ENCODE measurements at places on chromosomes 7 and 10. TPM values are rescaled to one million over a fixed set of nuclear protein-coding genes. Genes with fewer than 3 reads are reported as not detected.

GRCh38 chr10:88810196-88810961 lies 7.8 kb downstream of the LIPM start:
- no peak for DNase-seq

- DNase-seq, result no peak
Observed at GRCh38 chr7:27112955-27113949, 10.8 kb upstream of the HOXA2 start.

DNA sequence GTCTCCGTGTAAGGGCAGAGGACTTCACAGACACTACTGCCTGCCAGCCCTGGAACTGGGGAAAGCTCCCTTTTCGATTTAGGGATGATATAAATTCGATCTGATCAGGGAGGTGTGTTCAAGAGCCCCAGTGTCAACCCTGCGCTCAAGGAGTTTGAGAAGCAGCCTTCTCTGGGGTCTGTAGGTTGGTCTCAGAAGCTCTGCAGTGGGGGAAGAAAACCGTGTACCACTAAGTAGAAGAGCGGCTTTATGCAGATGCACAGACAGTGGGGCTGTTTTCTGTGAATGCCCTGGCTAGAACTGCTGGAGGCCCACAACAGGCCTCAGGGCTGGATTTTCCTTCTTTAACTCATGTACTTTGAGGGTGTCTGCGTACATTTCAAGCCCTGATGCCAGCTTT lies 6.3 kb upstream of the TBX20 start:
- no peak for DNase-seq

DNA sequence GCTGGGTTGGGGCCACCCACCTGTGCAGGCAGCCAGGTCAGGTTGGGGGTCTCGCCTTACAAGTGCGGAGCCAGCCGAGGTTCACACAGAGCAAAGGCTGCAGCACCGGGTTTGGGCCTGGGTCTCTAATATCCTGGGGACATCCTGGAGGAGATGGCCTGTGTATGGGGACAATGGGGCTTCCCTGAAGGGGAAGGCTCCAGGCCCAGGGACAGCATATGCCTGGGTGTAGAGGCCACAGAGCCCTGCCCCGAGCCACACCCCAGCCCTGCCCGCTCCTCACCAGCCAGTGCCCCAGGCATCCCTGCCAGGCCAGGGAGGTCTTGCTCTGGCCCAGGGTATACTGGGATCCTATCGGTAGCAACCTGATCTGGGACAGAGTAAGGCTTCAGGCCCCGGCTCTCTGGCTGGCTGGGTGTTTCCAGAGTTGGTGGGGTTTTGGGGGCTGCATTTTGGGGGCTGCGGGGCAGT lies 9.1 kb downstream of the TTYH3 start:
- no peak for DNase-seq

DNA sequence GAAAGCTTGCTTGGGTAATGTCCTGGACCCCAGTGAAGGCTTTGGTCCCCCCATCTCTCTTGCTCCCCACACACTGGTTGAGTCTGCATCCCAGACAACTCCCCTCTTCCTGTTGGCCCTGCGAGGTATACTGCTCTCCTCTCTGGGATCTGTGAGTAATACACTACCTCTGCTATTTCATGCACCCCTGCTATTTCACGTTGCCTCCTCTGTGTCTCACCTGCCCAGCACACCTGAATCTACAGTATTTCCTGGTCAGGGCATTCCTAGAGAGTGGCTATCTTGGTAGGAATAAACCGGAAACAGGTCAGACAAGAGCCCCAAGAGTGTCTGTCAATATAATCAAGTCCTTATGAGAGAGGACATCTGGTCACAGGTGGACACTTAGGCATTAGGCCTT lies 114.3 kb upstream of the ODAD2 start:
- no peak for DNase-seq

GRCh38 chr7:69365651-69366192 lies 232.6 kb upstream of the AUTS2 start:
- no peak for DNase-seq

DNA sequence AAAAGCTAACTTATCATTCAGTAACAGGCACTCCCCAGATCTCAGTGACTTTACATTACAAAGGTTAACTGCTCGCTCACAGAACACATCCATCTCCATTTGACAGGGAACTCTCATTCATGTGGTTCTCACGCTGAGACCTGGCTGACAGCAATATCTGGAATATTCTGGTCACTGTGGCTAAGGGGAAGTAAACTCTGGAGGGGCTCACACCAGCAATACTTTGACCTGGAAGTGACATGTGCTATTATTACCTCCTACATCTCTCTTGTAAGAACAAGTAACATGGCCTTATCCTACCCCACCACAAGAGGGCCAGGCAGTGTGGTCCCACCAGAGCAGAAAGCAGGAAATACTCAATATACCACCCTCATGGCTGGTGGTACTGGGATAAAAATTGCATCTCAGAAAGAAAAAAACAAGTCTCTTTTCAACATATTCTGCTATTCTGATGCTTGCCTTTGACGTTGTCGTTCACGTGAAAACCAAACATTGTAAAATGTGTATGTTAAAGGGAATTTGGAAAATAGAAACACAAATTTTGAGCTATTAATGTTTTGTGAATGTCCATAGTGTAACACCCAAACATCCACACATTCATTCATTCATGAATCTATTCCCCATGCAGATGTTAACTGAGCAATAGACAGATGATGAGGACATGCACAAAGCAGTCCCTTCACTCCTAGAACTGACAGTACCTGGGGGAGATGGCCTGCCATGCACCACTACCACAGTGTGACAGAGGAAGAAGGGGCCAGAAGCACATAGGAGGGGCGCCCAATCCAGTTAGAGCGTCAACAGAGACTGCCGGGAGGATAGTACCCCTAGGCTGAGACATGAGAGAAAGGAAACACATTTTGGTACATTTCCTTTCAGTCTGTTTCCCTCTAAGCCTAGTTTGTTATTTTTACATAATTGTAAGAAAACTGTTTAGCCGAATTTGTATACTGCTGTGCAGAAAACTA lies 166.0 kb upstream of the SP4 start:
- no peak for DNase-seq

GRCh38 chr10:13268841-13269240 lies 31.0 kb downstream of the PHYH start:
- DNase-seq, result no peak

- no peak for DNase-seq
Observed at GRCh38 chr7:102426268-102427018, 6.9 kb upstream of the ORAI2 start.

DNA sequence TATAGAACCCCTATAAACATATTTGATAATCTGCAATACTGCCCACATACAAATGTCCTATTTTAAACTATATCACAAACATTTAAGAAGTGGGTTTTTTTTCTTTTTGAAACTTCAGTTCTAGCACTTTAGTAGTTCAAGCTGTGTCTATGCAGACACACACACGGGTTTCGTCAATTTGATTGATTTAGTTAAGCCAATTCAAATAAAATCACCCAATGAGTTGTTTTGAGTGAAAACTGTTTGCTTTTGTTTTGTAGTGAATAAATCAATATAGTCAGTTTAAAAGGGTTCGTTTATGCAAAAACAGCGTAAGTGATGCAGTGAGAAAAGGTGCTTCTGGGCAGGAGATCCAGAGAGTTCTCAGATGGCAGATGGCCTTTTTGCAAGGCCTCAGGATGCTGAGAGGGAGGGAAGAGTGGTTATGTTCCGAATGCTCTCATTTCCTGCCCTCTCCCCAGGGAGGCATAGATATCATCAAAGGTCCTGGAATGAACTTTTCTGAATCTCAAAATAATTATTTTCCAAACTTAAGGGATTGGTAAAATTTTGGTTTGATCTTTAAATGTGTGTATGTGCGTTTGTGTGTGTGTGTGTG lies 102.7 kb downstream of the AGMO start:
- DNase-seq, result no peak

DNA sequence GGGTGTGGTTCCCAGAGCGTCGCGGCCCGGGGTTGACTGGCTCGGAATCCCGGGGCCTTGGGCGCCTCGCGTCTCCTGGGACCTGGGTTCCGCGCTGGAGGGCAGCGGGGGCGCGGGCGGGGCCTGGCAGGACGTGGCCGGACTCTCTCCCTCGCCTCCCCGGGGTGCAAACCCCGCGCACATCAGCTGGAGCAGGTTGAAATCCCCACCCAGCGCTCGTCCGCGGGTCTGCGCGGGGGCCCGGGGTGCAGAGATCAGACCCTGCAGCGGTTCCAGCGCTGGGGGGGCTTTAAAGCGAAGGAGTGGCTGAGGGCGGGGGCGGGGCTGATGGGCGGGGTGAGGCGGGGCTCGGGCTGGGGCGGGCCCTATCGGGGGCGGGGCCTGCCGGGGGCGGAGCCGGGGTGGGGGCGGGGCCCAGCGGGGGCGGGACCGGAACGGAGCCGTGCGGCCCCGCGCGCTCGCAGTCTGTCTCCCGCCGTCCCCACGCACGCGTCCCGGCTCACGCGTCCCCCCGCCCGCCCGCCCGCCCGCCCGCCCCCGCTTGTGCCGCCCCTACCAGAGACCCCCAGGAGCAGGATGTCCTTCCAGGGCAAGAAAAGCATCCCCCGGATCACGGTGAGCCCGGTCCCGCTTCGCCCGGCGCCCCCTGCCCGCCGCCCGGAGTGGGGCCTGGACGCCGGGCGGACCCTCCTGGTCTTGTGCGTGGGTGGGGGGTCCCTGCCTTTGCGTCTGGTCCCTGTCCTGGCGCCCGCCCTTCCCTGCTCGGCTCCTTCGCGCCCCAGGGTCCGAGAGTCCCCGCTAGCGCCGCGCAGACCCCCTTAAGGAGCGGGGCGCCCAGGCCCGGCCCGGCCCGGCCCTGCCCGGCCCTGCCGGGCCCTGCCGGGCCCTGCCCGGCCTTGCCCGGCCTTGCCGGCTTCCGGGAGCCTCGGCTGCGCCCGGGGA lies at the start of gene DPYSL4:
Gene DPYSL4 (plus strand): TSS at position 461 of the 942 bp plus-strand sequence. CDS start 116 bp downstream, at position 577.
- DNase-seq, result peak; percentile 93

DNA sequence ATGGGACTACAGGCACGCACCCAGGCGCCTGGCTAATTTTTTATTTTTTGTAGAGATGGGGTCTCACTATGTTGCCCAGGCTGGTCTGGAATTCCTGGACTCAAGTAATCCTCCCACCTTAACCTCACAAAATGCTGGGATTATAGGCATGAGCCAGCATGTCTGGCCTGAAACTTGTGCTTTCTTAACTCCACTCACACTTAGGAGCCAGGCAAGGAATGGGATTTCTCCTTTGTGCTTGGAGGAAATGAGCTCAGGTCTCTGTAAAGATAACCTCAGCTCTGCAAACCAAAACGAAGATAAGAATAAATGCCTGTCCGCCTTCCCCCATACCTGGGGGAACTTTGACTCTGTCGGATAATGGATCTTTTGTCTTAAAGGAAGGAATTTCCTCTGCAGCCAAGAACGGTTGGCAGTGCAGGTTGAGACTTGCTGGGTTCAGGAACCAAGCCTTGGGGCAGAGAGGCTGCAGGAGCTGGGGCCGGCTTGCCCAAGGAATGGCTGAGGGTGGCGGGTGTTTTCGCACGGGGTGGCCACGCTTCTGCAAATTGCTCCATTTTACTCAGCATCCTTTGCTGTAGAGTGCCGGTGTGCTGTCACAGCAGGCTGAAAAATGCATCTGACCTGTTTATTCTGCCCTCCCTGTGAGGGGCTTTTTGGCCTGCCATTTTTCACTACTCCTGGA lies 174.2 kb downstream of the KIAA1217 start:
- DNase-seq, result no peak

- DNase-seq, result no peak
Observed at GRCh38 chr7:7651479-7651878, 10.9 kb downstream of the UMAD1 start.

GET4 gene
- 20.8 TPM for total RNA-seq

STAMBPL1 gene
- total RNA-seq, result 8.6 TPM

LIPK gene
- total RNA-seq, result not detected

C7orf33 gene
- not detected for total RNA-seq

SEPTIN14 gene
- under 0.01 TPM for total RNA-seq

Data from frontal cortex (tissue), 4 donors.